ENCODE measurements at places on chromosomes 2 and 18.

DNA sequence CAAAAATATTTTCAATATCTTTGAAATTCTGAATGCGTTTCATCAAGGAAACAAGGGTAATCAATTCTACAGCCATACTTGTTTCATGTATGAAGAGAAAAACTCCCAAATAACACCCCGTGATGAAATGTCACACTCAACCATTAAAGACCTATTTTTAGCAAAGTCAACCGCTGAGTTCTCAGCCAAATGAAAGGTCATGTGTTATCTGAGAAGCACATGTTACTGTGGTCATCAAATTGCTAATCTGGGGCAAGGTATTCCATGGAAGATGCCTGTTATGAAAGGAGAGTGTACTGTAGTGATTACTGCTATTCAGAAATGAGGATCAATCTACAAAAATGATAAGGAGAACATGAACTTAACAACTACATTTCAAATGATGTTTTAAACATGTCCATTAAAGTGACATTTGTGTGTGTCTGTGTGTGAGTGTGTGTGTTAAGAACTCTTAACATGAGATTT lies 126.7 kb downstream of the BCL2 start:
- DNase-seq: no peak

DNA sequence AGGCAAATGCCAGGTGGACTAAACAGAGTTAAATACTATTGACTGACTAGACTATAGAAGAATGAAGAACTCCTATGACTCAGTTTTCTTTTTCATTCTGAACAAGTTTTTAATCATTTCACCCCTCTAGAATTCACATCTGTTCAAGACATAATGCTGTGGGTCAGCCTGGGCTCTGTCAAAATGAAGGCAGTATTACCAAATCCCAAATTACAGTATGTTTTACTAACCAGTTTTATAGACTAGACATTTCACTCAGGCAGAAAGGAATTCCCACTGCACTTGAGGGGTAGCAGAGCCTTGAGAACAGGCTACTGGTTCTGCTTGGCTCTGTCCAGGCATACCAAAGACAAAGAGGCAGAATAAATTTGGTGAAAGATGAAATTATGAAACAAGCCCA lies 511.7 kb downstream of the EPHA4 start:
- no peak for DNase-seq

GRCh38 chr2:6878549-6878948 lies 972 bp downstream of the RSAD2 start:
- no peak for DNase-seq

- no peak for DNase-seq
These were observed 14.4 kb downstream of the FBXO41 start for GRCh38 chr2:73269686-73270465.

All from midbrain (tissue), 1 donor.